ENCODE measurements at places on chromosomes 16 and 17.

- DNase-seq, result peak; percentile 37
Observed at GRCh38 chr16:72987480-72987901, 60.4 kb downstream of the ZFHX3 start.

GRCh38 chr16:2046893-2047329 is 723 bp downstream of the NTHL1 start:
- no peak for DNase-seq

DNA sequence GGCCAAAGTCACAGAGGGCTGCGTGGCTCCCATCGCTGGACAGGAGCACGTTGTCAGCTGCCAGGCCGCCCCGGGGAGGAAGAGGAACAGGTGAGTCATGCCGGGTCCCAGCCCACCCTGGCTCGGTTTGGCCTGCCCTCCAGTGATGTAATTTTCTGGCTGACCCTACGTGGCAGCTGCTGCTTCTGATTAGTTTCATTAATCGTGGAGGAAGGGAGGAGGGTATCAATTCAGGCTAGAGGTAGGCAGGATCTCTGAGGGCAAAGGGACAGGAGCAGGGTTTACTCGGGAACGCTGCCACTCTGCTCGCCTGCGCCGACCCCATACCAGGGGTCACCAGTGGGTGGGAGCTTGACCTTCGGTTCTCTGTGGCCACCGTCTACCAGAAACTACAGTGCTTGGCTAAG is 11.7 kb upstream of the SPATA32 start:
- DNase-seq, result no peak

DNA sequence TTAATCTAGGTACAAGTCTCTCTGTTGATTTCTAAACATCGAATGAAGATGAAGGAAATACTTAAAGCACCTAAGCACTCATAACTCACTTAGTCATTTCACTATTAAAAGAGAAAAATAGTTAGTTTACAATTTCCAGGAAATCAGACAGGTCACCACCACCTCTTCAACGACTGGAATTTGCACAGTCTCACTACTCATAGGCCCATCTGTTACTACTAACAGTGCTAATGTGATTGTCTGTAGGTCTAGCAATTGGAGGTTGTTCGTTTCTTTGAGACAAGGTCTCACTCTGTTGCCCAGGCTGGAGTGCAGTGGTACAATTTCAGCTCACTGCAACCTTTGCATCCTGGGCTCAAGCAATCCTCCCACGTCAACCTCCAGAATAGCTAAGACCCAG is 444.6 kb downstream of the MAF start:
- no peak for DNase-seq

GRCh38 chr17:40499551-40500189 is 1.8 kb downstream of the TNS4 start:
- DNase-seq, result peak; percentile 96

- DNase-seq, result no peak
Observed at GRCh38 chr16:48295488-48296281, 48.3 kb upstream of the ABCC11 start.

- no peak for DNase-seq
Observed at GRCh38 chr17:8469964-8470363, 34.3 kb downstream of the NDEL1 start.

GRCh38 chr16:69496376-69496775 is 69.4 kb upstream of the NFAT5 start:
- DNase-seq, result no peak
